ENCODE measurements at places on chromosomes 2 and 18. TPM values are rescaled to one million over a fixed set of nuclear protein-coding genes. Genes with fewer than 3 reads are reported as not detected.

The GKN2 gene
- total RNA-seq, result not detected

The AMER3 gene
- not detected for total RNA-seq

DNA sequence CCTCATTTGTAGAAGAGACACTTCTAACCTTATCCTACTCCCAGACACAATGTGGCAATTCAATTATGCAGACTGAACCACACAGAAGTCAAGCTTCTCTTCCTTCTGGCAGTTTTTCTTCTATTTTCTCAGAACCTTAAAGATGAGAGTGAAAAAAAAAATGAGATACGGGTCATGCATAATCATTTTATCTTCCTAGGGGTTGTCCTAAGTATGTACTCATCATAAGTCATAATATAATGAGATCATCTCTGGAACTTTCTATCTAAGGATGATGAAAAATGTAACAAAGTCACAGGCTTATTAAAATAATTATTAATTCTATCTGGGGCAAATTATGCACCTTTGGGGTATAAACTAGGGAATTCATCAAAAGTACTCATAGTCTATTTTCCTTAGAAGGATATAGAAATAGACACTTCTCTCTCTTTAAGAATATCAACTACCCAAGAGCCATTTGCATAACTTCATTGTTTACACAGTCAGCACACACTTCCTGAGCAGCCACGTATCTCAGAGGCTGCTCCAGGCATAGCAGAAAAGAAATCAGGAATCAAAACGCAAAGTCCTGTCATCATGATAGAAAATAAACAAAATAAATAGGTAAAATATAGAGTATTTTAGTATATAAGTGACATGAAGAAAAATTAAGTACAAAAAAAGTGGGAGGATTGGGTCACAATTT, 345.9 kb upstream of the SPHKAP start:
- H3K4me3 ChIP-seq, result no peak overlapping the region
- H3K27ac ChIP-seq, result no peak overlapping the region
- H3K27me3 ChIP-seq, result no peaks in the 10 kb centered on the region
- no peaks in the 10 kb centered on the region for H3K4me1 ChIP-seq
- H3K36me3 ChIP-seq, result no peaks in the 10 kb centered on the region

The SLC4A3 gene
- not detected for total RNA-seq
